ENCODE measurements at places on chromosomes 1 and 21.

GRCh38 chr1:228802386-228803220 is 67.3 kb downstream of the RHOU start:
- DNase-seq = no peak

DNA sequence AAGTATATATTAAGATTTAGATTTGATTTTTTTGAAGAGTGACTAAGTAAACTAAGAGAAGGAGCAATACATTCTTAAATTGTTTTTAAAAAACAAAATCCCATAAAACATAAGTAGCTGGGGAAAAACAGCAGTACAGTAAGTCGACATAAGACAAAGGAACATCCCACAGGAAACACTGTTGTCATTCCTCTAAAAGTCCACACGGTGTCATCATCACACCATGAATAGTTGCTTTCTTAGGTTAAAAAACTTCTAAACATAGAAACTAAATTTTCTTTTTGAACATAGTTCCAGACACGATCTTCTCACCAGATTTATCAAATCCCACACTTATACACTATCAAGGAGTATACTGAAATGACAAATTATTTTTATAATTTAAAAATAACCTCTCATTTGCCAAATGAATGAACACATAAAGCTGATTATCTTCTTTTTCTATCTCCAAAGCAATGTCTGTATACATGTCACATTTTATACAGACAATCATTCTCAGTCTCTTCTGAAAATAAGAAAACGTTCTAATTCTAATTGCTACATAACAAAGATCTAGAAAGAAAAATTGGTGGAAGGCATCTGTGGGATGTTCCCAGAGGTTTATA is 15.8 kb downstream of the ODF2L start:
- no peak for DNase-seq

DNA sequence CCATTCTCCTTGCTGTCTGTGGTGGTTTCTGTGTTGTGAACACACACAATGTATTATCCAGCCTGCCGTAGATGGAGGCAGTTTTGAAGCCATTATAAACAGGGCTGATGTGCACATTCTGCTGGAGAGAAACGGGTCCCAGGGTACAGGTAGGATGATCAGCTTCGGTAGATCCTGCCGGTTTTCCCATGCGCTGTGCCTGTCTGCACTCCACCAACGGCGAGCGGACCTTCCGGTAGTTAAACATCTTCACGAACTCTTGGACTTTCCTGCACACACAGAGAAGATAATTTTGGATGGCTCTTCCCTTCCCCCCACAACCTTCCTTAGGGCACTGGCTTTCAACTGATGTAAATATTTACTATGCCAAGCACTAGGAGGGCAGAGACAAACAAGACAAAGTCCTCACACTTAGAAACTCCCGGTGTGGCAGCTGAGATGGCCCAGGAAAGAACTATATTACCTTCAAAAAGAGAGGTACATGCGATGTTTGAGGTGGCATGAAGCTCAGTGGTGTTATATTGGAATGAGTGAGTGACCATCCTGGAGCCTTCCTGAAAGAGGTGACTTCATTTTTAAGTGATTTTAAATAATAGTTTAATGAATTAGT is 41.7 kb downstream of the ALPL start:
- no peak for DNase-seq

DNA sequence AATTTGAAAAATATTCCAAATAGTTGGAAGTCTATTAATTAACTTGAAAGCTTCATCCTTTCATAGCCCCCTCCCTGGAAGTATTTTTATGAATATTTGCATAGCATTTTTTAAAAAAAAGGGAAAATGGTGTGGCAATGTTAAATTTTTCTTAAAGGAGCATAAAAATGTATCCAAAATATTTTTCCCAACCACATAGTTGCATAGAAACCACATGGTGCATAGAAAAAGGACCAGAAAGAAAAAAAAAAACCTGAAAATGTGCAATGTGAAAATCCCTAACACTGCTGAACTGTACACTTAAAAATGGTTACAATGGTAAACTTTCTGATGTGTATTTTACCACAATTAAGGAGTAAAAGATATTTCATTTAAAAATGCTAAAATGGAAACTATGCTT is 8.0 kb downstream of the C1orf167 start:
- DNase-seq = no peak

DNA sequence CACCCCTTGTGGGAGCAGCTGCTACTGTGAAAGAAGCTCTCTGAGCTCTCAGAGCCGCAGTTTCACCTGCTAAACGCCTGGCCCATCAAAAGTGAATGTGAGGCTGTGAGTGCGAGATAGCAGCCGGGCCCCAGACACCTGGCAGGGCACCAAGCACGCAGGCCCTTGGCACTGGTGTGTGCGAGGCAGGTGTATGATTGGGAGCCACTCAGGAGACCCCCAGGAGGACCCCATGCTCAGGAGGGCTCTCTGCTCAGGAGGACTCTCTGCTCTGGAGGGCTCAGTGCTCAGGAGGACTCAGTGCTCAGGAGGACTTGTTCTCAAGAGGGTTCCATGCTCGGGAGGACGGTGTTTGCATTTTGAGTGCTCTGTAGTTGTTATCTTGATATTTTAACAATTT is 14.3 kb upstream of the ADARB1 start:
- DNase-seq = no peak

- DNase-seq = peak; percentile 88
These were observed 1.6 kb upstream of the AJAP1 start for GRCh38 chr1:4652631-4653327.

GRCh38 chr1:48887796-48888195 is 111.1 kb upstream of the BEND5 start:
- no peak for DNase-seq

GRCh38 chr1:89022167-89022959 is at the start of gene GBP3:
TSS of gene GBP3 (minus strand) at chr1:89022866. CDS start at chr1:89020721, 2,145 bp downstream.
- no peak for DNase-seq

DNA sequence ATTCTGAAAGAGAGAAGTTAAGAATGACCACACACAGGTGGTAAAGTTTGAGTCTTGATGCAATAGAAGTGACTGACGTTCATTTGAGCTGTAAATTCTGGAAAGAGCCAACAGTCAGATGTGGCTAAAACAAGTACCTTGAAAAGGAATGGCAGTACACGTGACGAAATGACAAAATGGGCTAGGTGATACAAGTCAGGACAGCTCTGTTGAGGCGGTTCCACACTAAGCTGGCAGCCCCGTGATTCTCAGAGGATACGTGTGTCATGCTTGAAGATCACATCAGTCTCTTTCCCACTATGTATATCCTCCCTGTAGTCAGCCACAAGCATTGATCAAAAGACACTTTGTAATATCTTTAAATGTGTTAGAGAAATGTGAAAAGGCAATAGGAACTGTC is 881.3 kb upstream of the ADGRL2 start:
- DNase-seq = no peak

DNA sequence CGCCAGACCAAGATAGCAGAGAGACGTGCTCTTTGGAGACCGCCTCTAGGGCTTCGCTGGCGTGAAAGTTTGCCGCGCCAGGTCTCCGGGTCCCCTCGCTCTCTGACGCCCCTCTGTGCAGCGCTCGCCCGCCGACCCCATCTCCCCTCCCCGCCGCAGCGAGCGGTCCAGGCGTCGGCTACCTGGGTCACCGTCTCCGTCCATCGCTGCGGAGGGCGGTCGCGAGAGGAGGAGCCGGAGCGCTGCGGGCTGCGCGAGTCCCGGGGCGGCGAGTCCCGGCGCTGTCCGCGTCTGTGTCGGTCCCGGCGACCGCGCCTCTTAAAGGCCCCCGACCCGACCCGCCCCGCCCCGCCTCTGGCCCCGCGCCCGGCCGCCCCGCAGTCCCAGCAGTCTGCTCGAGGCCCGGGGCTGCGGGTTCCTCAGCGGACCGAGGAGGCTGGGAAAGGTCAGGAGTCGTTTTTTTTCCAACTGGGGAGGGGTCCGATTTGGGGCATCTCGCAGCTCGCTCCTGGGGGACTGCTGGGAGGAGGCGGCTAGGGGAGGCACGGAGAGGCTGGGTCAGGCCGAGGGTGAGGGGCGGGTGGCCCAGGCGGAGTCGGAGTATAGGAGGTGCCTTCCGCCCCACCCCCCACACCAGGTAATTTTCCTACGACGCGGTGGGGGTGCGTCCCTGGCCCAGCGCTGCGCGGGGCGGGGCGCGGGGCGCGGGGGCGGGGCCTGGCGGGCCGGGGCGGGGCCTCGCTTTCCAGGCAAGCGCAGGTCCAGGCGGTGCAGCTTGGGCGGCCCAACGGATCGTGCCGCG is at the start of the genes FBXO2 and FBXO44:
FBXO2 (minus strand) TSS at position 293 of the 802 bp plus-strand sequence; CDS start at position 204, 89 bp downstream.
FBXO44 (plus strand) TSS at position 741 of the 802 bp plus-strand sequence. CDS start 959 bp downstream, outside the sequence.
- peak; percentile 46 for DNase-seq

GRCh38 chr1:24111996-24112779 is at the start of gene MYOM3:
TSS of gene MYOM3 (minus strand) at chr1:24112135. CDS start at chr1:24108636, 3,499 bp downstream.
- peak; percentile 77 for DNase-seq
